ENCODE measurements at places on chromosomes 5 and 9.

DNA sequence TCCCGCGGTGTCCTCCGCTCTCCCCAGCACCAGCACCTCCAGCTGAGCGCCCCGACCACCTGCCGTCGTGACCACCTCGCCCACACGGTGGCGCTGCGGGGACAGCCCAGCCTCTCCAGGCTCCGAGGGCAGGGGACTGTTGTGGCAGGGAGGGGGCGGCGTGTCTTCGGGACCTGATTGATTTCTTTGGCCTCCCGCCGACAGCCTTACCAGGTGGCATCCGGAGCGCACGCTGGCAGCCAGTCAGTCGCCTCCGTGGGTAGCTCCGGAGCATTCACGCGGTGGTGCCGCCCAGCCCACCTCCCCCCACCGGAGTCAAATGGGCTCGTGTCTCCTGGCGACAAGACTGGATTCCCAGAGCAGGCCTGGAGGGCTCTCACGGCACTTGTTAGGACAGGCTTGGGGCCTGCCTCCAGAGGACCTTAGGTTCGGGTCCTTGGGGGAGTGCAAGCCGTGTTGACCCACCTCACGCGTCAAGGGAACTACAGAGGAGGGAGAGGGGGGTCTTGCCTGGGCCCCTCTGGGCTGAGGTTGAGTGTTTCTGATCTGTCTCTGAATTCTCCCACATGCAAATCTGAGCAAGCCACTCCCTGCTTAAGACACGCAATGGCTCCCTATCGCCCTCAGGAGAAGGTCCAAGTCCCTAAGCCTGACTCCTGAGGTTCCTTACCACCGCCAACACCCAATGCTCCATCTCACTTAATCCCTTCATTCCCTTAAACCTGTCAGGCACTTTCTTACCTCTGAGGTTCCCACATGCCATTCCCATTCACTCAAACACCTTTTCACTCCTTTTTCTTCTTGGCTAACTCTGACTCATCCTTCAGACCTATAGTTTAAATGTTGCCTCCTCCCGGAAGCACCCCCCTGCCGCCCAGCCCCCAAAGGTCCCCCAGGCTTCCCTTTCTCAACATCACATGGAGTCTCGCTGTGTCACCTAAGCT lies 51.2 kb upstream of the GGTA1 start:
- DNase-seq: peak; percentile 72

DNA sequence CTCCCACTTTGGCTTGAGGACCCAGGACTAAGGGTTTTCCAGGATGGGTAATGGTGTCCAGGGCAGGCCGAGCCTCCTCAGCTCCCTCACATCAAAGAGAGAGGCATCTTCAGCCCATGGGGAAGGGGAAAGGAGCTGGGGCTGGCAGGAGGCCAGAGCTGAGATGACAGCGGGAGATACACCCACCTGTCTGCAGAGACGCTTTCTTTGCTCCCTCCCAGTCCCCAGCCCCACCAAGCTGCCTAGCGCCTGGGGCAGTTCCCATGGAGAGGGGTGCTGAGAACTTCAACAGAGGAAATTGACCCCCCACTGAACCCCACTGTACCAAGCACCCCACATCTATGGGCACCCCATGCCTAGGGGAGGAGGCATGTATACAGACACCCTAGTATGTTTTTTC lies 10.6 kb downstream of the PCDH1 start:
- DNase-seq: no peak

- no peak for DNase-seq
Measured at GRCh38 chr5:73298772-73299630, 126.0 kb downstream of the TMEM174 start.

DNA sequence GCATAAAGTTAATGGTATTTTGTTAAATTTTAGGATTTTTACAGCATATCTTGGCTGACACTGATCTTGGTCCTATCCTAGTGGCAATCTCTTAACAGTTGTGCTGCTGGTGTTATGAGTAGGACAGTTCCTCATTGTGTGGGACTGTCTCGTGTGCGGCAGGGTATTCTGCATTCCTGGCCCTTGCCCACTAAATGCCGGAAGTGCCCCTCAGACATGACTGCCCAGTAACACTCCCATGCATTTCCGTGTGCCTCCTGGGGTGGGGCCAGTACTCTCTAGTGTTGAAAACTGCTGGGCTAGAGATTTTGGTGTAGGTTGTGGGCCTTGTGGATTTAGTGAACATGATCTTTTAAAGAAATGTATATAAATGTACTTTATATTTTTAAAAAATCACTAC lies 227.1 kb upstream of the DMRT1 start:
- DNase-seq: no peak

- no peak for DNase-seq
Measured at GRCh38 chr5:6718161-6718681, 5.0 kb downstream of the TENT4A start.

DNA sequence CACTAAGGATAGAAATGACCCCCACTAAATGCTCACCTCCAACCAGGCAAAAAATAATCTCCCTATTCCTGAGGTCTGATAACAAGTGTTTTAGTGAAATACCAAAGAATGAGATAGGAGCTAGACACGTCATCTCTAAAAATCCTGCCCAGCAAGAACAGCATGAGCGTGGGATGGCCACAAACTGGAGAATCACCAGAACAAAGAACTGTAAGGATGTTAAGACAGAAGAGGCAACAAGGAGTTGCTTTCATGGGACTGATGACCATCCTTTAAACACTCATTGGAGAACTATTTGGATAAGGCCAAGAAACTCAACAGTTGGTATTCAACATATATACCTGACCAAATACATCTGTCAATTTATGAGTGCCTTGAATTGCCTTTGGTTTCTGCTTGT lies 113.7 kb downstream of the RASEF start:
- no peak for DNase-seq

DNA sequence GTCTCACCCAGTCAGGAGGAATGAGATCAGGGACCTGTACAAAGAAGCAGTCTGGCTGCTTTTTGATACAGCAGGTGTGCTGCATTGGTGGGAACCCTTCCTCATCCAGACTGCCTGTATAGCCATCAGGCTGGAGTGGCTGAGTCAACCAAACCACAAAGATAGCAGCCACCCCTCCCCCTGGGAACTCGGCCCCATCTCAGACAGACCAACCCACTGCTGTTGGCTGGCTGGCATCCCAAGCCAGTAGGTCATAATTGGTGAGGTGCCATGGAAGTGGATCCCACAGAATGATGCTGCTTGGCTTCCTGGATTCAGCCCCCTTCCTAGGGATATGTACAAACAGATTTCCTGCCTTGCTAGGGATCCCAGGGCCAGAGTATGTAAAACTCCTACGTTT lies 60.9 kb downstream of the YTHDC2 start:
- DNase-seq: no peak

DNA sequence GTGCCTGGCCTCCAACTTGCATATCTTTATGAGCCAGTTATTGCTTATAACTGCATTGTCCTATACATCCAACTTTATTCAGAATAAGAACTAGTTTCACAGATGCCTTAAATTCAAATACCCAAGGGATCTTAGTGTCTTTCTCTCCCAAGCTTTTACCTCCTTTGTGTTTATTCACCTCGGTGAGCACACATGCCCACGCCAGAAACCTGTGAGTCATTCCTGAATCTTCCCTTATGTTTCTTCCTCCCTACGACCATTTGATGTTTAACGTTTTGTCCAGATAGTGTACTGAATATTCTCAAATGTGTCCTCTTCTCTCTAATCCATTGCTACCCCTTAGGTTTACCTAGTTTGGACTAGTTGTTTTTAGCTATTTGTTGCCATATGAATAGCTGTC lies 55.5 kb upstream of the MEGF10 start:
- DNase-seq: no peak
